ENCODE measurements at places on chromosomes 2 and 18. TPM values are rescaled to one million over a fixed set of nuclear protein-coding genes. Genes with fewer than 3 reads are reported as not detected.

Gene CEBPZOS
- 15.2 TPM for total RNA-seq

Gene GCKR
- 0.32 TPM for total RNA-seq

Gene EEF1B2
- 437 TPM for total RNA-seq

Gene AQP12B
- total RNA-seq, result not detected

Gene SNORC
- not detected for total RNA-seq

Gene GRB14
- total RNA-seq, result 1.1 TPM

Gene CAPN13
- not detected for total RNA-seq

Gene MIB1
- total RNA-seq, result 28.5 TPM

Gene IL1A
- 0.18 TPM for total RNA-seq

Gene CABLES1
- 8.7 TPM for total RNA-seq

Gene STPG4
- not detected for total RNA-seq

Gene SLC5A6
- 7.6 TPM for total RNA-seq

Gene DSC3
- 12.2 TPM for total RNA-seq

Gene ZDBF2
- total RNA-seq, result 7.9 TPM

Gene CHRND
- total RNA-seq, result not detected

Gene MOGAT1
- not detected for total RNA-seq

Gene MROH2A
- not detected for total RNA-seq

Gene SERPINB11
- not detected for total RNA-seq

Gene ING5
- total RNA-seq, result 10.8 TPM

Gene GPR45
- total RNA-seq, result not detected

Gene NCK2
- 24.7 TPM for total RNA-seq

Gene TTR
- not detected for total RNA-seq

Gene PMAIP1
- 2.2 TPM for total RNA-seq

Gene SFXN5
- total RNA-seq, result 4.2 TPM

Gene ACMSD
- total RNA-seq, result not detected

Gene KIDINS220
- total RNA-seq, result 33.4 TPM

Gene AMER3
- not detected for total RNA-seq

Gene ALPI
- total RNA-seq, result not detected

Gene ERICH2
- not detected for total RNA-seq

Gene MRPL33
- total RNA-seq, result 66.1 TPM

Gene TIGD1
- 0.97 TPM for total RNA-seq

Gene RIT2
- total RNA-seq, result not detected

Gene NR4A2
- 3.1 TPM for total RNA-seq

Gene UGGT1
- total RNA-seq, result 60.8 TPM

Gene GAD1
- total RNA-seq, result not detected

Data from cardiac atrium fibroblast (primary cell).